Suppressor macrophage treated with lipopolysaccharide for 1 hour (primary cell): ENCODE measurements at places on chromosomes 7 and 10.

DNA sequence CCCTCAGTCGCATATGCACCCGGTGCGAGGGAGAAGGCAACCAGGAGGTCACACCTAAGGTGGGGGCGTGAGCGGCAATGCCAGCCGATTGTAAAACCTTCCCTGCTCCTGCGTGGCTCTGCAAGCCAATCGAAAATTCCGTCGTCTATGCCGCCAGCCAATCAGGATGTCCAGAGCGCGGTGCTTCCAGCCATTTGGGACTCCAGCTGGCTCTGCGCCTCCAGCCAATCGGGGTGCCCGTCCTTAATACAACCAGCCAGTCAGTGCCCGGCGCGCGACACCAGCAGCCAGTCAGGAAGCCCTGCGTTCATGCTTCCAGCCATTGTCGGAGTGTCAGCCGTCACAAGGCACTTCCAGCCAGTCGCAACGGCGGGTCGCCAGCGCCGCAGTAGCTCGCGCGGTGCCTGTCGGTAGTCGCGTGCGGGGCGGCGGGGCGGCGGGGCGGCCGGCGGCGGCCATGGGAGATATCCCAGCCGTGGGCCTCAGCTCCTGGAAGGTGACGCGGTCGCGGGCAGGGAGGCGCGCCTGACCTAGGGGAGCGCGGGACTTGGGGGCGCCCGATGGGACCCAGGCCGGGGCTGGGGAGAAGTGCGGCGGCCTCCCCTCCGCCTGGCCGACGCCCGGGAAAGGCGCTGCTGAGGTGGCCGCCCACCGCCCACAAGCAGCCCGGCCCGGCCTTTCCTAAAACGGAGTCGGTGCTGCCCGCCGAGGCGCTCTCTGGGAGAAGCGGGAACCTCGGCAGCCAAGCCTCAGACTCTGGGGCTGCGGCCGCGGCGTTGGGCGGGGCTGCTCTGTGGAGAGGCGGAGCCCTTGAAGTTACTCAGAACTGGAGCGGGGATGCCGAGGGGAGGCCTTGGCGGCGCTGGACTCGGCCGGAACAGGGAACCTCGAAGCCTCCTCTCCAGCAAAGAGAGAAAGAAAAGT, at the start of gene AKR1E2:
TSS of gene AKR1E2 (plus strand) at position 340 of the 924 bp plus-strand sequence. CDS start at position 458, 118 bp downstream.
- DNase-seq, result peak; percentile 96

- DNase-seq, result no peak
Observed at GRCh38 chr7:154860621-154861375, 142.1 kb downstream of the PAXIP1 start.

DNA sequence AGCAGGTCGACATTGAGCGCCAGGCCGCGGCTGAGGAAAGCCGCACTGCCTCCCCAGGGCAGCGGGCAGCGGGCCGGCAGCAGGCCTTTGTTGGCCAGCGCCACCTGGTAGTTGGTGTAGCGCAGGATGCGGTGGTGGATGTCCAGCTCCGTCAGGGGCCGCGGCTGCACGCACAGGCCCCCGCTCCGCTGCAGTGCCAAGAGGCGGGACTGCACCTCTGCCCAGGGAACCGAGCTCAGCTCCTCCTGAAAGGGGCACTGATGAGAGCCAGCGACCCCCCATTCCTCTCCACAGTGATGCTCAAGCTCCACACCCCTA, 5.2 kb downstream of the ATG9B start:
- DNase-seq, result no peak

GRCh38 chr7:105218939-105219770, 169.6 kb downstream of the SRPK2 start:
- no peak for DNase-seq

DNA sequence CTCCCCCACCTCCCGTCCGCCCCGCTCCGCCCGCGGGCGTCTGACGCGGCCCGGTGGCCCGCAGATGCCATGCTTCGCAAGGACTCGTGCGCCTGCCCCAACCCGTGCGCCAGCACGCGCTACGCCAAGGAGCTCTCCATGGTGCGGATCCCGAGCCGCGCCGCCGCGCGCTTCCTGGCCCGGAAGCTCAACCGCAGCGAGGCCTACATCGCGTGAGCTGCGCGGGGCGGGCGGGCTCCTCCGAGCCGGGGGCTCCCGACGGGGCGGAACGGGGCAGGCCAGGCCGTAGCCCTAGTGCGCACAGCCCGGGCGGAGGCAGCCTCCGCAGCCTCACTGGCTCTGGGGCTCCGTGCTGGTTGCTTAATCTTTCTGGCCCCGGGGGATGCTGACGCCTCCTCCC, 2.8 kb downstream of the ASIC3 start:
- peak; percentile 82 for DNase-seq

GRCh38 chr10:110513949-110514348, 16.2 kb downstream of the DUSP5 start:
- DNase-seq, result no peak

- DNase-seq, result no peak
Observed at GRCh38 chr10:32854435-32854834, 103.6 kb downstream of the ITGB1 start.
